ENCODE measurements at places on chromosomes 1 and 21.

DNA sequence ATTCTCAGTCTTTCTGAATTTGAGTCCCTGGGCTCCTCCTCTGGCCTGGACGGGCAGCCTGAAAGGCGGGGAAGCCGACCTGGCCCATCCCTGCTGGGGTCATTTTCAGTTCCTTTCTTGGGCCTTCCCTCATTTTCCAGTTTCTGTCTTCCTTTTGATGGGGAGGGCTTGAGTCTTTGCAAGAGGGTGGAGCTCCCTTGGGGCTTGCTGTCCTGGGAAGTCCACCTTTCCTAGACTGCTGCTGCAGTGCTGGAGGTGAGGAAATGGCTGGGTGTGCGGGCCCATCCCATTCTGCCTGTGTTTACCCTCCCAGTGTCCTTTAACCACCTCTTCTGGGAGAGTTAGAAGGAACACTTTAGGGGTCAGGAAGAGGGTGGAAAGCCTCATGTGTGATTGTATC is 40.4 kb upstream of the SYNC start:
- DNase-seq = no peak

DNA sequence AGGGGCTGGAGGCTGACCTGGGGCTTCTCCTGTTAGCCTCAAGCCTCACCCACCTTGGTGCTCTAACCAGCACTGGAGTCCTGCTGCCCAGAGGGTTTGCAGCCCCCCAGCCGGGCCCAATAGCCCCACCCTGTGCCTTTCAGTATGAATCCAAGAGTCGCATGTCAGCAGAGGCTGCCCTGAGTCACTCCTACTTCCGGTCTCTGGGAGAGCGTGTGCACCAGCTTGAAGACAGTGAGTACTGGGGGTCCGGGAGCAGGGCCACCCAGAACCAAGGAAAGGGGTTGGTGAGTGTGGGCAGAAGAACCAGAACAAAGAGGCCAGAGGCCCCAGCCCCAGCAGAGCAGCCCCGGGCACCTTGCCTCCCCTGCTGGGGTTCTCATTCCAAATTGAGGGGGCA is 25.6 kb downstream of the CDK18 start:
- no peak for DNase-seq

DNA sequence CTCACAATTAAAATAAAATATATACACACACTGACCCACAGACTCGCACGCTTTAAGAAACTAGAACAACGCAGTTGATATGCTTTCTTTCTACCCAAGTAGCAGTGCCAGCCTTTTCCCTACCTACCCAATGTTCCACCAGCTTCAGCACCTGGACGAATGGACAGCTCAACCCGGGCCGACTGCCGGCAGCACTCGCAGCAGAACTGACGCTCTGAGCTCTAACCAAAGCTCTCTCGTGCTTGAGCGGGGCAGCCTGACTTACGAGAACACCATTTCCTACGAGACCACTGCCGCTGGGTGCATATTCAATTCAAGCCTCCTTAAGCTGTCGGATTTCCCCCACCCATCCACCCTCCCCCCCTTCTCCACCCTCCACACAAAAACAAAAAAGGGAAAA is 127.4 kb upstream of the DPYD start:
- no peak for DNase-seq

GRCh38 chr21:41977034-41977950 is 23.5 kb upstream of the C2CD2 start:
- no peak for DNase-seq

- DNase-seq = no peak
These were observed 250 bp downstream of the F5 start for GRCh38 chr1:169586067-169586394.

- DNase-seq = no peak
These were observed 1.8 kb downstream of the PTPN14 start for GRCh38 chr1:214549604-214550003.

GRCh38 chr1:78045926-78046778 is at the start of gene GIPC2:
Gene GIPC2 (plus strand): TSS chr1:78045966. CDS start chr1:78046095, 129 bp downstream.
- DNase-seq = peak; percentile 18

GRCh38 chr1:62964141-62964540 is 180.2 kb downstream of the ATG4C start:
- DNase-seq = no peak

- no peak for DNase-seq
These were observed 29.1 kb downstream of the SKI start for GRCh38 chr1:2257245-2257627.

GRCh38 chr1:12434174-12434573 is 183.8 kb downstream of the DHRS3 start:
- no peak for DNase-seq

DNA sequence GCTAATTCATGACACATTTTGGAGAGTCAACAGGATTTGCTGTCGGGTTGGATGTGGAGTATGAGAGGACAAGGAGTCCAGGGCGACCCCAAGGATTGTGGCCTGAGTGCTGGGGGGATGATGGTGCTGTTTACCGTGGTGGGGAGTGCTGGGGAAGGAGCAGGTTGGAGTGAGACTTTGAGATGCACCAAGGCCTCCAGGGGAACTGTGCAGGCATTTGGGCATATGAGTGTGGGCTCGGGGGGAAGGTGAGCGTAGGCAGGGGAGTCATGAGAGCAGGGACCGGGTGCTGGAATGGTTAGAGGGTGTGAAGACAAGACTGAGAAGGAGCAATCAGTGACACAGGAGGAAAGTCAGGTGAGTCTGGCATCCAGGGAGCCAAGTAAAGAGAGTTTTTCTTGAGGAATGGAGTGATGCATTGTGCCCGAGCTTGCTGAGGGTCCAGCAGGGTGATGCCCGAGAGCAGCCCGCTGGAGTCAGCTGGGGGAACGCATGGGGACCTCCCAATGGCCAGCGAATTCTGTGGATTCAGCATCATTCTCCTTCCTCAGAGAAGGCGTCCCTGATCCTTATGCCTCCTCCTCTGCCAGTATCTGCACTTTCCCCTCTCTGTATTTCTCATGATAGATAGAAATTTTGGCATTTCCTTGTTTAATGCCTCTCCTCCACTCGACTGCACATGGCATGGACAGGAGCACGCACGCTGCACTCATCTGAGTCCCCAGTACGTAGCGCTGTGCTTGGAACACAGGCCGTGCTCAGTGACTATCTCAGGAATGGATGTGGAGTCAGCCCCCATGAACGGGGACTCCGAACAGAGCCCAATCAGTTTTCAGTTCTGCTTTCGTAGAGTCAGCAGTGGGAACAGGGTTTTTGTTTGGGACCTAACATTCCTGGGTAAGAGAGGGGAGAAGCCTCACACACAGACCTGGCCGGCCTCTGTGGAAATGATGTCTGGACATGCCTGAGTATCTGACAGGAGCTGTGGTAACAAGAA is 52.1 kb upstream of the ETV3 start:
- no peak for DNase-seq

GRCh38 chr1:232767305-232768074 is 37.7 kb upstream of the MAP10 start:
- no peak for DNase-seq

- DNase-seq = no peak
These were observed 16.3 kb downstream of the ABCD3 start for GRCh38 chr1:94434365-94435045.

- no peak for DNase-seq
These were observed 21.3 kb upstream of the GNPAT start for GRCh38 chr1:231219422-231220401.

DNA sequence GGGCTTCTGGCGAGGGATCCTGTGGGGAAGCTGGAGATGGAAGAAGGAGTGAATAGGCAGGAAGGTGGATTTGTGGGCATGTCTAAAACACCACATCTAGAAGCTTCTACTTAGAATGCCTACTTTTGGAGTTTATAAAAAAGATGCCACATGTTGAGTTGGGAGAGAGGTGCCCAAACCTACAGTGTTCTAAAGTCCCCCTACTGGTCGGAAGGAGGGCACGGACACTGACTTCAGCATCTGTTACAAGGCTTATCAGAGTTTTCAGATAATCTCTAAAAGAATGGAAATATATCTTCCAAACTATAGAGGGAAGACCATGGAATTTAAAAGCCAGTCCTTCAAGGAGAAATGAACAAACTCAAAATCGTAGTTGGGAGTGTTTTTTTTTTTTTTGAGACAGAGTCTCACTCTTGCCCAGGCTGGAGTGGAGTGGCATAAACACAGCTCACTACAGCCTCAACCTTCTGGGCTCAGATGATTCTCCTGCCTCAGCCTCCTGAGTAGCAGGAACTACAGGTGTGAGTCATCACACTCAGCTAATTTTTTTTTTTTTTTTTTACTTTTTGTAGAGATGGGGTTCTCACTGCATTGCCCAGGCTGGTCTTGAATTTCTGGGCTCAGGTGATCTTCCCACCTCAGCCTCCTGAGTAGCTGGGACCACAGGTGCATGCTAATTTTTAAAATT is 14.8 kb downstream of the IBA57 start:
- no peak for DNase-seq

DNA sequence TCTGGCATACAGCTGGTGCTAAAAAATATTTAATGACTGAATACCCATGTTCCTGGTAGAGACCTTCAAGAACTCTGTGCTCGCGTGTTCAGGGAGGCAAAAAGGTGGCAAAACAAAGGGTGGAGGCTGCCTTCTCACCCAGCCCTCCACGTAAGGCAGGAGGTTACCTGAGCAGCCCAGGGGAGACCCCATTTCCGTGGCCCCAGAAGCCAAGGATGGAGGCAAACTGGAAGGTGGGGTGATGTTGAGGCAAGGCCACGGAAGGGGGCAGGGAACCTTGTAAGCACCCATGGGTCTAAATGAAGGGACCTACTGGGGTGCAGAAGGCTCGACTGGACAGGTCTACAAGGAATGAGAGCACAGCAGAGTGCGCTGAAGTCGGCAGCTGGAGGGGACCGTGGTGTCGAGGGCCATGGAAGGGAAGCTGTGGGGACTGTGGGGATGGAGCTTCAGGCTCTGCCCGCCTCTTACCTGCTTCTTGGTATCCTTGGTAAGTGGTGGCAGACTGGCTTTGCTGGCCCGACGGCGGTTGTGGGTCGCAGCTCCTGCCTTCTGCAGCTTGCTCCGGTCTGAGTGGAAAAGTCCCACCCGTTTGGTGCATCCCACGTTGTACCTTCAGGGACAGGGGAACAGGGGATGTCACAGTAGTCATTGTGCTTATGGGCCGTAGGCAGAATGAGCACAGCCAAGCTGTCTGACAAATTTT is 8.9 kb upstream of the A3GALT2 start:
- no peak for DNase-seq

DNA sequence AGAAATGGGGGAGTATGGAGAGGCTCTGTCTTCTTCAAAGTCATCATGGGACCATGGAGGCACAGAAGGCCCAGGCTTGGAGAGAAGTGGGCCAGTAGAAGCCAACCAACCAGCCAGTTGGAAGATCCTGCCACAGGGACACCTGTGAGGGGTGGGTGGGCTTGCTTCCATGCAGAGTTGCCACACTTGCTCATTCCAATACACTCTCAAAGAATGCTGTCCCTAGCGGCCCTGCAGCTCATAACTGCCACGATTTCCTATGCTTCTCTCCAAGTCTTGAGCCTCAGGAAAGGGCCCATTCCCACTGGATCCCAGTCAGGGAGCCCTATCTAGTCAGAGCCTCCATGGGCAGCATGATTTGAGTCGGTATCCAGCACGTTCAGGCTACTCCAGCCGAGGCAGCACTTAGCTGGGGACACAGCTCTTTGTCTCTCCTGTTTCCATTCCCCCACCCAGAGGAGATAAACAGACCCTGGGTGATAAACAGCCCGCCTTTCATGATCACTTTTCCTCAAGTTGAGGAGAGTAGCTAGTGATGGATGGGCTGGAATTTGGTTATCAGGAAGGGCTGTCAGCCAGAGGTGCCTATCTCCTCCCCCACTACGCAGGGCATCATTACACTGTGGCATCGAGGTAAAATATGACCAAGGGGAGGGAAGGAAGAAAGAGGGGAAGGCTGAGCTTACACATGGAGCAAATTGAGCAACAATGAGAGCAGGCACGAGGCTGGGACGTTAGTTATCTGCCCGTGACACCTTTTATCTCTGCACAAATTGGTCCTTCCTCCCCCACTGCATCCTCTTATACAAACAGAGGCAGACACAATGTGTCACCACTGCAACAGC is 64.6 kb downstream of the ERI3 start:
- DNase-seq = no peak

DNA sequence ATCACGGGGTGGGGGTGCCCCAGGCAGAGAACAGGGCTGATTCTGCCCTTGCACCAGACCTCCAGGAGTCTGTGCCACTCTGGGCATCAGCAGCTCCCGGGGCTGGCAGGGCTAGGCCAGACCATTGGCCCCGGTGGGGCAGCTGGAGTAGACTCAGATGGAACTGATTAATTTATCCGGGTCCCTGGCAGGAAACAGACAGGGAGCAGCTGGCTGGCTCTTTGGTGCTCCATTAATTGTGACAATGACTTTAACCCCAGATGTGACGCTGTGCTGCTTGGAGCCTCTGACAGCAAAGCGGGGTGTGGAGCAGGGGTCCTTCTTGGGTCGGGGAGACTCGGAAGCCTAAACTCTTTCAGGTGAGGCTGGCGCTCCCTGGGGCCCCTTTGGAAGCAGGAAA is 9.5 kb downstream of the EPHA8 start:
- DNase-seq = no peak

GRCh38 chr21:33302055-33302454 is 22.7 kb upstream of the IFNAR1 start:
- DNase-seq = no peak

DNA sequence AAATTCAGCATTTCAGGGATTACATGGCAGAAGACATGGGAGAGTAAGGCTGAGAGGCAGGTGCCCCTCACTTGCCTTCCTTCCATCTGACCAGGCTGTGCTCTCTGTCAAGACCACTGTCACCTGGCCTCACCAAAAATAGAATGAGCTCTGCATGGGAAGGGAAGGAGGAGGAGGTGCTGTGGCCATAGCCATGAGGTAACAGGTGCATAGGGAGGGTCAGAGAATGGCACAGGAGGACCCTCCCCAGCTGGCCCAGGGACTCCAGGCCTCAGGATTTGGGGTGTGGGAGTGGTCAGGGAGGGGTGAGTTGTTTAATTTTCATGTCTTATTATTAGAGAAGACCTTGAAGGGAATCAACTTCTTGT is 192.3 kb downstream of the FCRL5 start:
- DNase-seq = peak; percentile 93

DNA sequence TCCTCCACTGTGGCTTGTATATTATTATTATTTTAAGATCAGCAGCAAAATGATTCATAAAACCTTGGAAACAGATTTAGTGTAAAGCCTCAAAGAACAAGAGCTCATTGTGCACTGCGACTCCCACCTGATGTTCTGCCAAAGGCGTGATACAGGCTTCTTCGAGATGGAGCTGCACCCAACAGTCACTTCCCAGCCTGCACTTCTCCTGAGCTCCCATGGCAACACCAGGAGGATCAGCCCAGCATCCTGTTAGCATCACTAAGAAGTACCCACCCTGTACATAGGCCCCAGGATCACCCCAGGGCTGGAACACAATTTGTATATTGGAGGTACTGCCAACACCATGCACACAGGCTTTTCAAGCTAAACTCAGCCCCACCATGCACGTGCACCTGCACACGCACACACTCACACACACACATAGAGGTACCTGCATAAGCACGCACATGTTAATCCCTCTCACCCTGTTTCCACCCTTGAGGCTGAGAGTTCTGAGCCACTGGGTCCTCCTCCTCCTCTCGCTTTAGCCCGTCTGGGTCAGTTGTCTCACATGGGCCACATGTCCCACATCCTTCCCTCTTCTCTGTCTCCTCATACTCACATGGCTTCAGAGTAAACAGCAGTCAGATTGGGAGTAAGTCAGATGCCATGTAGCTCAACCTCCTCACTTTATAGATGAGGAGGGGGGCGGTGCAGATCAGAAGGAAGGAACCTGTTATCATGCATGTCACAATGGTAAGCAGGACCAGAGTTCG is 281.9 kb upstream of the POU3F1 start:
- no peak for DNase-seq
